ENCODE measurements at places on chromosomes 2 and 18.

GRCh38 chr2:124810132-124810531 is 785.0 kb downstream of the CNTNAP5 start:
- DNase-seq, result no peak

GRCh38 chr18:57943723-57944122 is 100.3 kb upstream of the NEDD4L start:
- no peak for DNase-seq

GRCh38 chr2:29920631-29921559 is 491 bp downstream of the ALK start:
- no peak for DNase-seq

GRCh38 chr2:157842106-157842879 is 33.8 kb downstream of the ACVR1 start:
- no peak for DNase-seq

GRCh38 chr2:19648583-19648982 is 253.2 kb downstream of the TTC32 start:
- no peak for DNase-seq

GRCh38 chr2:94996305-94997100 is 29.0 kb upstream of the MAL start:
- no peak for DNase-seq

DNA sequence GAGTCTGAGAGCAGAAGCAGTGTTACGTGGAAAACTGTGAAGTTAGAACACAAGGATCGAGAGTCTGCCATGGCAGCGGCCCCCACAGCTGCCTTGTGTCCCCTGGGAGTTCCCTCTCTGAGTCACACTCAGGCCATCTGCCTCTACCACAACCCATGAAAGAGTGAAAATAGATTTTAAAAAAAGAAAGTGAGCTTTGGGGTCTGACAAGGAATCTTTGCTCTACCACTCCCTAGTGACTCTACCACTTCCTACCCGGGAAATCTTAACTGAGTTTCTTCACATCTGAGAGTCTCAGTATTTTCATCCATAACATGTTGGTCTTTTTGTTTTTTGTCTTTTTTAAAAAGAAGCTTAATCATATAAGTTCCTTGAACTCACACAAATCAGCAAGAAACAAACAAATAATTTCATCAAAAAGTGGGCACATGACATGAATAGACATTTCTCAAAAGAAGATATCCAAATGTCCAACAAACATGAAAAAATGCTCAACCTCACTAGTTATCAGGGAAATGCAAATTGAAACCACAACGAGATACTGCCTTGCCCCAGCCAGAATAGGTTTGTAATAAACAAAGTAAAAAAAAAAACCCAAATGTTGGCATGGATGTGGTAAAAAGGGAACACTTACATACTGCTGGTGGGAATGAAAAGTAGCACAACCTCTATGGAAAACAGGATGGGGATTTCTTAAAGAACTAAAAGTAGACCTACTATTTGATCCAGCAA is 2.4 kb upstream of the MSGN1 start:
- peak; percentile 15 for DNase-seq

All from fibroblast of skin of left biceps (primary cell).